A549 treated with dexamethasone at 1 μM for 4 hours (cell line): ENCODE measurements at places on chromosomes 7 and 10. TPM values are rescaled to one million over a fixed set of nuclear protein-coding genes. Genes with fewer than 3 reads are reported as not detected.

Gene SCART1
- total RNA-seq, result 0.14 to 0.33 TPM (median 0.29 TPM) in 5 replicates

Gene IDI1
- total RNA-seq, result 29.8 to 36.3 TPM (median 32.0 TPM) in 5 replicates

Gene CHST12
- 7.0 to 14.4 TPM (median 11.8 TPM) in 5 replicates for total RNA-seq

Gene PODXL
- total RNA-seq, result 32.8 to 51.5 TPM (median 41.3 TPM) in 5 replicates

Gene CNTNAP2
- 0.02 to 0.07 TPM (median 0.02 TPM) in 4 of 5 replicates, not detected in the other for total RNA-seq

Gene ABCA13
- 0.01 to 0.06 TPM (median 0.05 TPM) in 5 replicates for total RNA-seq

Gene ANXA8
- 30.6 to 40.7 TPM (median 30.7 TPM) in 5 replicates for total RNA-seq

Gene LRRC27
- total RNA-seq, result 4.4 to 5.8 TPM (median 5.4 TPM) in 5 replicates

Gene SFTPA1
- not detected in 5 replicates for total RNA-seq

Gene PTPRN2
- total RNA-seq, result 0.54 to 1.2 TPM (median 0.89 TPM) in 5 replicates

Gene OR13A1
- 0.04 to 0.05 TPM in 2 of 5 replicates, not detected in the others for total RNA-seq

Gene CCL26
- 6.7 to 11.1 TPM (median 7.7 TPM) in 5 replicates for total RNA-seq

Gene AGAP3
- 42.8 to 62.4 TPM (median 57.0 TPM) in 5 replicates for total RNA-seq

Gene HOGA1
- 1.9 to 3.2 TPM (median 2.3 TPM) in 5 replicates for total RNA-seq

Gene CYP3A7
- not detected in 5 replicates for total RNA-seq

Gene CPN1
- 0.19 to 0.54 TPM (median 0.36 TPM) in 5 replicates for total RNA-seq

Gene FGF8
- not detected in 5 replicates for total RNA-seq

Gene CYP2C8
- total RNA-seq, result not detected in 5 replicates

Gene NEURL1
- 0.55 to 0.88 TPM (median 0.73 TPM) in 5 replicates for total RNA-seq
